ENCODE measurements at places on chromosomes 1 and 21.

DNA sequence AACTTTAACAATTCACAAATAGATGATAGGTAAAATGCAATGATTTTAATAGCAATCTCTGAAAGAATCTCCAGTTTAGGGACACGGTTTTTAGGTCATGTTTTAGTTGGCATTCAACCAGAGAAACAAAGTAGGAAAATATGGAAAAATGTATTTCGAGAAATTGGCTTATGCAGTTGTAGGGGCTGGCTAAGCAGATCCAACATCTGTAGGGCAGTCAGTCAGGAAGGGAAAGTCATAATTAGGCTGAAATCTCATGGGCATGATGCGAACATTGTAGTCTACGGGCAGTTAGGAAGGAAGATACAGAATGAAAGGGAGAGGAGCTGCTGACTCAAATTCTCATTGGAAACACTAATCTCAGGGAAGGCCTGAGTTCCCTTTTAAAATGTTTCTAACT, 1276.0 kb upstream of the ADGRL4 start:
- DNase-seq = no peak

GRCh38 chr1:49358036-49358435, 581.3 kb upstream of the BEND5 start:
- no peak for DNase-seq

- DNase-seq = no peak
These were observed 249.4 kb downstream of the DYRK1A start for GRCh38 chr21:37615962-37616361.

DNA sequence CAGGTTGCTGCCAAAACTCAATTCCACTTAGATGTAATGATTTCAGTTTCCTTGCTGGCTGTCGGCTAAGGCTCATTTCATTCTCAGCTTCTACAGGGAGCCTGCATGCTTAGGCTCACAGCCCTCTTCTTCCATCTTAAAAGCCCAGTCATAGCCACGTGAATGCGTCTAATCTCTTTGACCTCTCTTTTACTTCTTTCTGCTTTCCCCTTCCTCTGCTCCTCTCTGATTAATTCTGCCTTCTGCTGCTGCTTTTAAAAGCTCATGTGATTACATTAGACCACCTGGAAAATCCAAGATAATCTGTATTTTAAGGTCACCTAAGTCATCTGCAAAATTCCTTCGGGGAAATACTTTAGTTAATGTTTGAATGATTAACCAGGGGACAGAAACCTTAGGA, 812.8 kb upstream of the BRINP3 start:
- DNase-seq = no peak

- no peak for DNase-seq
These were observed at the start of gene KCNT2 for GRCh38 chr1:196608390-196609369. Gene KCNT2, minus strand, starts transcription at chr1:196608440. Its CDS starts 131 bp downstream, at chr1:196608309.

GRCh38 chr1:65882076-65882475, 89.4 kb downstream of the PDE4B start:
- no peak for DNase-seq

- DNase-seq = no peak
These were observed 70.7 kb upstream of the DAB1 start for GRCh38 chr1:57494530-57495079.

GRCh38 chr1:225944951-225945350, 3.9 kb upstream of the LEFTY2 start:
- no peak for DNase-seq

DNA sequence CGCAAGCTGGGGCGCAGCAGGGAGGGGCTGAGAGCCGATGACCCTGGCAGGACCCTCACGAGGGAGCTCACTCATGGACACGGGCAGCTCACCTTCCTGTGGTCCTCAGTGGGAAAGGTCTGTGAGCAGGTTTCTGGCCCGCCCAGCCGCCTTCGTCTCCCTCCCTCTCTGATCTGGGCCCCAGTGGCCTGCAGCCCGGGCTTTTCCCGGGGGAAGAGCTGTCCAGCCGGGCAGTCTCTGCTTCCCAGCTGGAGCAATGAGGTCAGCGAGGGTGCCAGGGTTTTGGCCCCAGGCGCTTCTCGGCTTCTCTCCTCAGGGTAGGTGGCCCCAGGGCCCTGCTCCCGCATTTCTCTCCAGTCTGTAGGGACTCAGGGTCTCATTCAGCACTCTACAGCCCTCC, 22.2 kb upstream of the ARHGEF16 start:
- no peak for DNase-seq

DNA sequence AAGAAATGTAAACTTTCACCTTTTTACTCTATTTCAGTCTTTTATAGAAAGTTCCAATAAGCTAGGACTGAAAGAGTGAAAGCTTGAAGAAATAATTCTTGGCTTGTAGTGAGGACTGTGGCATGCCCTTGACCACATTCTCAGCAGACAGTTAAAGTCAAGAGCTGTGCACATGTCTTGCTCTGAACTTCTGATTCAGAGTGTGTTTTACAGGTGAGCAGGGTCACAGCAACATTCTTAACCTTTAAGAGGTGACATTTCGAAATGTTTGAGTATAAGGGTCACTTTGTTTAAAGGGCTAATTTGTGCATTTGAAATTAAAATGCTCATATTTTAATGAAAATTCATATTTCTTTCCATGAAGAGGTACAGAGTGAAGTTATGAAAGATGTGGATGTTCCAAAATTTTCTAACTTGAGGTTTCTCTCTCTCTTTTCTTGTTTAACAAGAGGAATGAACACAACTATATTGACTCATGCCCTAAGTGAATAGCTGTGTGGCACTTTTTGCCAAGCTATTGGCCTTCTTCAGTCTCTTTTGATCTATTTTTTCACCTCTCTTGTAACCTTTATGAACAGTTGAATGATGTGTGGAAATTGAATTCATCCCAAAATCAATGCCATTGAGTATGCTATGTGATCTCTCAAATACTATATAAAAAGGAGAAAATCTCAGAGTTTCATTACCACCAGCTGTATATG, 918.1 kb downstream of the ADGRL2 start:
- no peak for DNase-seq

DNA sequence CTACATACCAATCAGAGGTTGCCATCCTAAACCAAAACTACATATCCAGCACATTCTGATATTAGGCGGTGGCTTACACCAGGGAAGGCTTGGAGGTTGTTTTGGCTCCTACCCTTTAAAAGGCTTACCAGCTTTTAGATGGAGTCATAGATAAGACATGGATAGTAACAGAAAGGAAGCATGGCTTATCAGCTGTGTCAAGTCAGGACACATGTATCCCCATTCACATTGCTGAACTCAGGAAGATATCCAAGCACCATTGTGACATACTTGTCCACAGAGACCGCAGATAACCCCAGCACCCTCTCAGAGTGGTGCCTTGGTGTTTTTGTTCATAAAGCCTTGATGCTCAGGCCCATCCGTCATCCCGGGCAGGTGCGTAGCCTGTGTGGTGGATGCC, 39.7 kb downstream of the ADARB1 start:
- no peak for DNase-seq

DNA sequence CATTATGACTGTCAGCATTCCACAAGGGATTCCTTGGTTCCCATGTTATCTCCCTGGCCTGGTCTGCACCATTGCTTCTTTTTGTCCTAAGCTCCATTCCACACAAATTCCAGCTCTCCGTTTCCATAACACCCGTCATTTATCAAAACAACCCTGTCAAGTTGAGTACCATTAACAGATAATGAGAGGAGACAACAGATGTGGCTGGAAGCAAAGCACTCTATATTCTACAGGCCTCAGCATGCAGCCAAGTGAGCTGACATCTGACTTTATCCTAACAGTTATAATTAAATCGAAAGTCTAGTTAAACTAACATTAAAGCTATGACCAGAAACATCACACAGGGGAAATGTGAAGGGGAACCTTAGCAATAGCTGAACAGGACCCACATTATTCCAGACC, 110.4 kb downstream of the RERE start:
- DNase-seq = no peak

- no peak for DNase-seq
These were observed 18.7 kb upstream of the MTF1 start for GRCh38 chr1:37878071-37878470.

- DNase-seq = no peak
These were observed 195.6 kb upstream of the ZRANB2 start for GRCh38 chr1:71276466-71276865.

DNA sequence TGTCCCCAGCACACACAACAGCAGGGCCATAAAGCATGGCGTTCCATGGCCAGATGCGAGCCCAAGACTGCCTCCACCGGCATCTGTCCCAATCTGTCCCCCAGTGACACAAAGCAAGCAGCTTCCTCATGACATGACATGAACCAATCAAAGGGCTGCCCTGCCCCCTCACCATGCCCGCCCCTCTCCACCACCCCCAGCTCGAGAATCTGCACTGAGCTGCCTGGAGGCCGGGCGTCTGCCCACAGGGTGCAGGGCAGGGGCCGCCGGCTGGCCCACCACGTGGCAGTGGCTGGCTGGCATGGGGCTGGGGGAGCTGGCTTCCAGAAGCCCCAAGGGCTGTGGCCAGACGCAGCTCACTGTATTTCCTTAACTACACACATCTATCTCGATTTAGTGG, 27.8 kb downstream of the WNT9A start:
- no peak for DNase-seq

- DNase-seq = no peak
These were observed 59.6 kb upstream of the HP1BP3 start for GRCh38 chr1:20846461-20847374.

GRCh38 chr1:174157157-174157806, 2.0 kb upstream of the RABGAP1L start:
- no peak for DNase-seq

All from stimulated activated CD8-positive, alpha-beta memory T cell treated with anti-CD3 and anti-CD28 coated beads, Interleukin-15, amount 100 ng/mL, for 4 hours (primary cell).